ENCODE measurements at places on chromosomes 1 and 21.
A peak's percentile ranks its signal among the peaks of the same experiment; 100 is the strongest.

DNA sequence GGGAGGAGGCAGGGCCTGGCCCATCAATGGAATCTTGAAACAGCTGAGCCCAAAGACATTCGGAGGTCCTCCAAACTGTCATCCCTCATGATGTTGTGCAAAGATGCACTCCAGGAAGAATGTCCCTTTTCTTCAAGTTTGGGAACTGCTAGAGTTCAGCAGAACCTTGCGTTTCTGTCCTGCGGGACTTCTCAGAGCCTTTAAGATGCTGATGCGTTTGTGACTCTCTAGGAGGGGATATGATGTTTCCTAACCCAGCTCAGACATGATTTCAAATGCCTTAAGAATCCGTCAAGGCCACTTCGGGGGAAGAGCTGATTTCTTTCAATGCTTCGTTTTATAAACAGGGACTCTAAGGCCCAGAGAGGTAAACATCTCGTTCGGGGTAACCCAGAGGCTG, 35.5 kb downstream of the SPSB1 start:
- DNase-seq, result no peak

GRCh38 chr1:1910651-1911331, 4.3 kb upstream of the CALML6 start:
- no peak for DNase-seq

- DNase-seq, result peak; percentile 52
Observed at GRCh38 chr1:221829327-221830015, 87.6 kb upstream of the DUSP10 start.

DNA sequence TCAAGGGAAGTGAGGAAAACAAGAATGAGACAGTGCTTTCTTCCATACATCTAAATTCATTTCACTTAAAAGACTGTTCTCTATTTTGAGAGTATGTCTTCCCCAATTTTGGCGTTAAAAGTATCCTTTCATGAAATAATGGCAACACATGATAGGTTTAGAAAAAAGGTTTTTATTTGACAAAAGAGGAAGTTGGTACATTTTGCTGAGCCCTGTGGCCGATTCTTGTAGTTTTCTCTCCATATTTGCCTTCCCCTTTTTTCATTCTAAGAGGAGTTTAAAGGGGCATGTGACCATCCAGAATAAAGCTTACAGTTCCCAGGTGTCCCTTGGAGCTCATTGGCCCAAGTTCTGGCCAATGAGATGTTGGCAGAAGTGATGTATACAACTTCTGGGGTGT, 140.4 kb upstream of the KCNE2 start:
- no peak for DNase-seq

- no peak for DNase-seq
Observed at GRCh38 chr1:246526915-246527314, 19.8 kb upstream of the SMYD3 start.

DNA sequence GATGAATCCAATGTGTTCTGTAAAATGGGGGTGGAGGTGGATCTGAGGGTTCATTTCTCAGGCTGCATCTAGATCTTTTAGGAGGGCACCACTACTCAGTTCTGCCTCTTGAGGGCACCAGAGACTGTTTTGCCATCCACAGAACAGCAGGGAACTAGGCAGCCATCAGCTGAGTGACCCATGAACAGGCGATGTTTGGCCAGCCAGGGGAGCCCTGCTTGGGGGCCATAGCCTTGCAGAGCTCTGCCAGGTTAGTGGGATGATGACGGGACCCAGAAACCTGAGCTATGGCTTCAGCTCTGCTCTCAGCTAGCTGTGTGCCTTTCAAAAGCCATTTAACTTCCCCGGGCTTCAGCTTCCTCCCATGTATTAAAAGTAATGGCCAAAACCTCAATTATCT, 13.4 kb upstream of the NOS1AP start:
- DNase-seq, result no peak

DNA sequence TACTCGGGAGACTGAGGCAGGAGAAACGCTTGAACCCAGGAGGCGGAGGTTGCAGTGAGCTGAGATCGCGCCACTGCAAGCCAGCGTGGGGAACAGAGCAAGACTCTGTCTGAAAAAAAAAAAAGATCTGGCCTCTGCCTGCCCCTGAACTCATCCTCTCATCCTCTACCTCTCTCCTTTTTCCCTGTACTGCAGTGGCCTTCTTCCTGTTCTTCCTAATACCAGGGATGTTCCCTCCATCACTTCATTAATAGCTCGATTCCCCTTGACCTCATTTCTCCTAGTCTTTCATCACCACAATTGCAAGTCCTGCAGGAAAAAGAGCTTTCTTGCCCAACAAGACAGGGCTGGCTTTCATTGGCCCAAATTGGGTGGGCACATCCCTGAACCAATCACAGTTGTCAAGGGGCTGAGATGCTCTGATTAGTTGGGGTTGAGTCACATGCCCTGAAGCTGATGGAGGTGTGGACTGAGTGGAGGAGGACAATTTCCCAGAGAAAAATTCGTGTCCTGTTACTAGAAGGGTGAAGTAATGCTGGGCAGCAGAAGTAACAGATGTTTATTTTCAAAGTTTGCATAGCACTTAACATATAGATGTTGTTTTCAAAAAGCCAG, 86.8 kb upstream of the PUM1 start:
- no peak for DNase-seq

GRCh38 chr1:28582248-28582615, 9.8 kb upstream of the RAB42 start:
- DNase-seq, result no peak

DNA sequence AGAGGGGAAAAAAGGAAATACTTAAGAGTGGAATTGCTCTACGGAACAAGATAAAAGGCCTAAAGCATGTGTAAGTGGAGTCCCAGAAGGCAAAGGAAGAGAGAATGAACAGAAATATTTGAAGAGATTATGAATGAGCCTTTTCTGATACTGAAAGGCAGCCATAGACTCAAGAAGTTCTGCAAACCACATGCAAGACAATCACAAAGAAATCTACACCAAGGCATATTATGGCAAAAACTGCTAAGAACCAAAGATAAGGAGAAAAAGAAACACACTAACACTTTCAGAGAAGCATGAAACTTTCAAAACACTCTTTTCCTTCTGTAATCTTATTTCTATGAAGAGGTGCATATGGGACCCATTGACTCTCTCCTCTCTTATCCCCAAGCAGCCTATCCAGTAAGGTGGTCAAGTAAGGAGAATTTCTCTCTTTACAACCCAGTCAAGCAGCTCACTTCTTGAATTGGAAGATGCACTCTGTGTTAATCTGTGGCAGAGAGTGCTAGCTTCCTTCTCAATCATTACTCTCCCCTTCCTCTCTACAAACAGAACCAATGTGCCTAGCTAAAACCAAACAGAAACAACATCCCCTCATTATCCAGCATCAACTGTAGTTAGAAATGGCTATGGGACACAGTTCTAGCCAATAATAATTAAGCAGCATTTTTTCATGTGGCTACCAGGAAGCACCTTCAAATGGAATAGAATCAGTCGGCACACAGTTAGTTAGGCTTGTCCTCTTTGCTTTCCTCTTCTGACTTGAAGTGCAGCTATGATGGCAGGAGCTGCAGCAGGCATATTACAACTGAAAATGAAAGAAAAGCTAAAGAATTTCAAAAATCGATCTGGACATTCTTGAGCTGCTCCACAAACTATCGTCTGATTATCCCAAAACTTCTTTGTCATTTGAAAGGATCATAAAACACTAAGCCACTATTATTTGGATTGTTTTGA, 25.9 kb downstream of the KRTAP19-8 start:
- no peak for DNase-seq

GRCh38 chr1:22239378-22239777, 96.5 kb upstream of the WNT4 start:
- DNase-seq, result no peak

GRCh38 chr1:170836141-170836540, 99.2 kb upstream of the MROH9 start:
- DNase-seq, result no peak

DNA sequence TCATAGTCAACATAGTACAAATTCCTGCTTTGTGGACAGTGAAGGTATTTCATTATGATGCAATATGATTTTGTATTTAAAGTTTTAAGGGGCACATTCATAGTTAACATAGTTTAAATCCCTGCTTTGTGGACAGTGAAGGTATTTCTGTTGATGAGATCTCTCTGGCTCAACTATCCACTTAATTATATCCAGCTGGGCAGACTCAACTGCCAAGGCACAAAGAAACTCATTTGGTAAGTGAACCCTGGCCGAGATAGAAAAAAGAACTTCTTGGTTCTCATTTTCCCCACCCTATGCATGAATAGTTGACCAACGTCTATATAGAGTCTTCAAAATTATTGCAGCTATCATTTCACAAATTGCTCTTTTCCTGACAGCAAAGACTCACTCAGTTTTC, 1194.6 kb downstream of the NCAM2 start:
- DNase-seq, result no peak

- DNase-seq, result no peak
Observed at GRCh38 chr1:150619576-150620509, 9.6 kb downstream of the ENSA start.

- DNase-seq, result no peak
Observed at GRCh38 chr1:203395751-203396150, 44.8 kb upstream of the FMOD start.

DNA sequence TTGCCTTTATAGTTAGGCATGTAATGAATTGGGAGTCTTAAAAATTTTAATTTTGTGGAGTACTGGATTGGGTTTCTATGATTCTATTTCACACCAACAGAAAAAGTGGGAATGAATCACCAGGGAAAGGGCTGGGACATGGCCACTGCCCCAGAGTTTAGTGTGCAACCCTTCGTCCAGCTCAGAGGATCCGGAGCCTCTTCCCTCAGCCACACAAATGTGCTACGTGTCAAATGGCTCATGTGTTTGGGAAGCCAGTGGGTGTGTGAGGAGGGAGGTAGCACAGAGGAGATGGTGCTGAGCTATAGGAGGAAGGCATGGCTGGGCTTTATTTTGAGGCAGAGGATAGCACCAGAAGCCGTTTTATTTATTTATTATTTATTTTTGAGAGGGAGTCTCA, 247.3 kb downstream of the SIPA1L2 start:
- DNase-seq, result no peak

DNA sequence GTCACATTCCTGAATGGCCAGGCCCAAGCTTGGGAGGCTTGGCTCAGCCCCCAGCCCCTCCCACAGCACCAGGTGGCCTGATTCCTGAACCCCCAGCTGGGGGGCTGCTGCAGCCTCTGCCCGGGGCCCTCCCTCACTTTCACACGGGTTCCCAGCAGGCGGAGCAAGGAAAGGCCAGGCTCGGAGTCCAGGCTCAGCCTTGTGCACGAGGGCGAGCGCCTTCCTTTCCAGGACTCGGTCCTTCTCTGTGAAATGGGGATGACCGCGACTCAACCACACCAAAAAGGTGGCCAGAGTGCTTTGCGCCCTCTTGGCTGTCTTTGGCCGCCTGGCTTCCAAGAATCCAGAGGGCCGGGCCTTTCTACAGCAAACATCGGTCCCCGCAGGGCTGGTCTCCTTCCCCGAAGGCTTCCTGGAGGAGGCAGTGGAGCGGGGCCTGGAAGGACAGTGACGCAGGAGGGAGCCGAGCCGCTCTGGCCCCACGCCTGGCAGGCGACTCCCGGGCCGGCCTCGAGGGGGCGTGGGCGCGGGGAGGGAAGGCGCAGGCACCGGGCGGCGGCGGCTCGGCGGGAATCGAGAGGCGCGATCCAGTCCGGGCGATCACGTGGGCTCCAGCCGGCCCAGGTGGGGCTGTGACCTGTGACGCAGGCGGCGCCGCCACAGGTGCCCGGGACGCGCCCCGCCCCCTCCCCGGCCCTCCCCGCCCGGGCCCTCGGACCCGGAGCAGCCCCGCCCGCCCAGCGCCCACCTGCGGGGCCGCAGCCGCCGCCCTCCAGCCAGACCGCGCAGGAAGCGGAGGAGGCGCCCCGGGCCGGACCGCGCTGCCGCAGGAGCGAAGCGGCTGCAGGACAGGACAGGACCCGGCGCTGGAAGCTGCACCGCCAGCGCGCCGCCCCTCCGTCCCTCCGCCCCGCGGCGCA, at the start of gene ARHGEF16:
Gene ARHGEF16 (plus strand): TSS at position 775 of the 920 bp plus-strand sequence. CDS start 8,420 bp downstream, outside the sequence.
- peak; percentile 29 for DNase-seq

GRCh38 chr21:35852820-35853219, 207.5 kb downstream of the SETD4 start:
- DNase-seq, result no peak

GRCh38 chr1:62530516-62531154, 66.7 kb upstream of the ANGPTL3 start:
- no peak for DNase-seq

GRCh38 chr1:159088050-159088449, 11.5 kb upstream of the AIM2 start:
- no peak for DNase-seq

DNA sequence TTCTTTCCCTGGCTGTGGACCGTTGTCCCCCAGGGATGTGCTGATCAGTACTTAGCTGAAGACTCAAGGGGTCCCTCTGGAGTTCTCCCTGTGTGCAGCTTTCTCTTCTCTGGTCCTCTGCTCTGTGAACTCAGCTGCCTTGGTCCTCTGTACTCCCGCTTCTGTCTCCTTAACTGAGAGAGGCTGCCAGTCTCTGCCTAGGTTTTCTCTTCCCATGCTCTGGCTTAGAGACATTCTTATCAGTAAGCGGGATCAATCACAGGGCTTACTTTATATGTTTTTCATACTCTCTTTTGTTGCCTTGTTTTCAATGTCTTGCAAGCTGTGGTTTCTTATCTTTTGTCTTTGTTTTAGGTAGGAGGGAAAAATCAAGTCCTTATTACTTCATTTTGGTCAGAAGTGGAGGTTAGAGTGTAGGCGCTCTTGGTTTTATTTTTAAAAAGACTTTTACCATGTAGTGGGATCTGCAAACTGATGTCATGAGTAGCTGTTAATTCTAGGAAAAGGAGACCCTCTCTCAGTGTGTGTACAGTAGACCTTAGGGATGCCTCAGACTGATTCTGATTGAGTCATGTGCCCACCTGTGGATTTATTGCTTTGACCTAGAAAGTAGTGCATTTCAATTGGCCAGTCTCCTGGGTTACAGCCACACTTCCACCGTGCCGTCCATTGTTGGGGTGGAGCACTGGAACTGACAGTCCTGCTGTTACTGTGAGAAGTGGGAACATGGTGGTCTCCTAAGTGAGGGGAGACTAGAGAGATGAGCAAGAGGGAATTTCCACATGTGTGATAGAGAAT, 46.6 kb downstream of the TTC3 start:
- no peak for DNase-seq

DNA sequence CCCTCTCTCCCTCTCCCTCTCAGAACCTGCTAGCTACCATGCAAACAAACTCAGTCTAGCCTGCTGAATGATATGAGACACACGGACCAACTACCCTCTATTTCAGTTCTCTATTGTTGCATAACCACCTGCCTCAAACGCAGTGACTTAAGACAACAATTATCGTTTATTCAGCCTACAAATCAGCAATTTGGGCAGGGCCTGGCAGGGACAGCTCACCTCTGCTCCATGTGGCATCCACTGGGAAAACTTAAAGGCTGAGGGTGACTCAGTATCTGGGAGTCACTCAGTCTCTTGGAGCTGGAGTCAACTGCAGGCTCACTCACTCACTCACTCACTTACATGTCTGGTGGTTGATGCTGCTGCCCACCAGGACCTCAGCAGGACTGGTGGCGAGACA, 121.3 kb downstream of the SEC16B start:
- DNase-seq, result no peak

DNA sequence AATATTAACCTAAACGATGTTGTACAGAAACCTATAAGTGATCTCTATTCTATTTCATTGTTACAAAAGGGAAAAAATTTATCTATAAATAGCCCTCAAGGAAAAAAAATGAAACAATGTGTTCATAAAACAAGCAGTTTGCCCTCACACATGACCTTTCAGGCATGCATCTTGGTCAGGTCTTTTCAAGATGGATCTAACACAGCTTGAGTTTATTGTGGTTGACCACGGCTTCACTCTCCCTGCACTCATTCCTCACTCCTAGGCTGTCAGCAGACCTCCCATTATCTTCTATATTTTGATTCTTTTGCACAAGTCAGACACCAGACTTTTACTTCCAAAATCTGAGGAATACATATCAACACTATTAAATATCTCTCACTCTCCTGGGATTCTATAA, 544.3 kb downstream of the KCNT2 start:
- DNase-seq, result no peak

GRCh38 chr1:11731691-11732283, 4.1 kb upstream of the AGTRAP start:
- no peak for DNase-seq

Data from stimulated activated CD4-positive, alpha-beta T cell treated with anti-CD3 and anti-CD28 coated beads, TNF-alpha, amount 100 ng/mL, for 24 hours (primary cell).